Activated T-helper 1 cell treated with Interleukin-2 at 50 U/mL for 16 hours (primary cell): ENCODE measurements at places on chromosomes 7 and 10.
A peak's percentile ranks its signal among the peaks of the same experiment; 100 is the strongest.

GRCh38 chr7:105673367-105674084 is 92.2 kb upstream of the EFCAB10 start:
- DNase-seq = no peak

GRCh38 chr7:157411580-157411979 is 74.8 kb downstream of the DNAJB6 start:
- peak; percentile 20 for DNase-seq

- DNase-seq = no peak
Measured at GRCh38 chr10:114751856-114752255, 69.7 kb upstream of the FHIP2A start.

GRCh38 chr7:36717586-36717985 is 6.7 kb downstream of the AOAH start:
- no peak for DNase-seq

- no peak for DNase-seq
Measured at GRCh38 chr10:130895161-130895560, 416.4 kb downstream of the TCERG1L start.

DNA sequence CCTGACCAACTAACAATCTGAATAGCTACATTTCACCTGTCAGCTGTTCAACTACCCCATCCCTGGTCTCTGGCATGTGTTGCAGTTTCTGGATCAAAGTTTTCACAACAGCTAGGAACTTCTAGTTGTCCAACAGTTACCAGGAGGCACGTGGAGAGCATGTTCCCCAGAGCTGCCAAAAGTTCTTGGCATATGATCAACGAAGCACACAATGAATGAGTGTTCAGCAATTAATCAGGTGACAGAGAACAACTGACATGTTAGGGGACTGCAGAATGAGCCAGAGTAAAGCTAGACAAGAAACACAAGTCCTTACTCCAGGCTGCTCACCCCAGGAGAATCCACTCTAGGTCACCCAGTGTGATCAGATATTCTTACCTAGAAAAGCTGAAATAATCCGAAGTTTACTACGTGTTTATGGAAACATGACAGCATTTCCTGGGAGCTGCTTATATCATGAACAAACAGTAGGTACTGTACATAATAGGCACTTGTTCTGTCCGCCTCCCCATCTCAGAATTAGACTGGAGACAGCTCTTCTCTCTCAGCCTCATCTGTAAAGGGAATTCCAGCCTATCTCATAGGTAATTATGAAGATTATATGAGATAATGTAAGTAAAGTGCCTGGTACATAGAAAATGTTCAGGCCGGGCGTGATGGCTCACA is 50.6 kb downstream of the ZNF438 start:
- DNase-seq = no peak

DNA sequence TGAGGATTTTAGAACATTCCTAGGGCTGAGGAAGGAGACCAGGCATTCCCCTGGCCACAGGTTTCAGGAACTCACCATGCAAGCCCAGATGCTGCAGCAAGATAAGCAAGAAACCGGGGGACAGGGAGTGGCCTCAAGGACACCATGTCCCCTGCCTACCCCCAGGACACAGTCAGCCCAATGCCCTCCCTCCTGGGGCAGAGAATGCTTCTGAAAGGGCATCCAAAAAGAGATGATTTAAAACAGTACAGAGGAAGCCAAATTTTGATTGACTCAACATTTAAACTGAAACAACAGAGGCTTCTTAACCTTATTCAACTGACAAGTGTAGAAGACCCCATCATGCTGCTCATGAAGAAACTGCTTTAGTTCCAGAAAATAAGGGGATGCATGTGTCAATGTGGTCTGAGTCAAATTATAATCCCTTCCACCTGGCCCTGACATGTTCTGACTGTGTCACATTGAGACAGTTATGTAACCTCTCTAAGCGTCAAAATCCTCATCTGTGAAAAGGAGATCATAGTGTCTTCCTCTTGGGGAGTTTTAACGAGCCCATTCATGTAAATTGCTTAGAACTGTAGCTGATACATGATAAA is 60.0 kb downstream of the ICA1 start:
- DNase-seq = no peak

- DNase-seq = no peak
Measured at GRCh38 chr7:118949031-118949430, 724.5 kb downstream of the ANKRD7 start.

GRCh38 chr10:116111483-116112095 is 161.4 kb downstream of the GFRA1 start:
- DNase-seq = no peak

DNA sequence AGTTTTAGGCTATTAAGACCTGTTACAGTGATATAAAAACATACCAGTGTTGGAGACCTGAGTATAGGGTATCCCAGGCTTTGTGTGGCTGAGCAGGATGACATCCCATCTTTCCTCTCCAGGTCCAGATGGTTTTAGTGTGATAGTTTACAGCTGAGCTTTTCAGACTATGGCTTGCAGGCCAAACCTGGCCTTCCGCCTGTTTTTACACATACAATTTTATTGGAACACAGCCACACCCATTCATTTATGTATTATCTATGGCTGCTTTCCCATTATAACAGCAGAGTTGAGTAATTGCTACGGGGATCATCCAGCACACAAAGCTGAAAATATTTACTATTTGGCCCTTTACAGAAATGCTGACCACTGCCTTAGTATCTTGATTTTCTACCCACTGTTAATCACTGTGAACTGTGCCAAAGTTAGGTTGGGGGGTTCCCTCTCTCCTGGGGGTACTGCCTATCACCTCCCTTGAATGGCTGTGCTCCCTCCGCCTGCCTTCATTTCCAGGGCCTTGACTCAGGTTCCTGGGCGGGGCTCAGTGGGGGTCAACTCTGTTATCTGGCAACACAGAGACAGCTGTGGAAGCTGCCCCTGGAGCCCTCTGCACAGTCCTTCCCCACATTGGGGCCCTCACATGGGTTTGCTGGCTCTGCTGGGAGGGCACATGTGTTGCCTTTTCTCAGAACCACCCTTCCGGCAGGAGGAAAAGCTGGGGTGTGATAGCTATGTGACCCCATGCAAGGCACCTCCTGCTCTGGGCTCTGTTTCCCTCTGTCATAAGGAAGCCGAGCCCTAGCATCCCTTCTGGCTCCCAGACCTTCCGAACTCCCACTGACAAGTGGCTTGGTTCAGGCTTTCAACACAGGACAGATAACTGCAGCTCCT is 40.3 kb upstream of the SH2D4B start:
- no peak for DNase-seq

DNA sequence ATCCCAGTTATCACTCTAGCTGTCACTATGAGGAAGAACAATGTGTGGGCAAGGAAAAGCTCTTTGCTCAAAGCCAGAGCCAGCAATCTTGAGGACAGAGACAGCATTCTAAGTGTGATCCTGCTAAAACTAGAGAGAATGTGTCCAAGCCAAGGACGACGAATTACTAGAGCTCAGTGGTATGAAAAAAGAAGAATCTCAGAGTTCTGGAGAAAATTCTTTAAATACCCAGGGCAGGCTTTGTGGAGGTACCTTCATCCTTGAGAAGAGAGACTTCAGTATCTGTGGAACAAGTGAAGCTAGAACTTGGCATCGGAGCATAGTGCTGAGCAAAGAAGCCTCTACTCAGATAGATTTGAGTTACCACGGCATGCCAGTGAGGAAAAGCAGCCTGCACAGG is 209.8 kb downstream of the TRIL start:
- no peak for DNase-seq

GRCh38 chr10:77380723-77381122 is 256.9 kb downstream of the KCNMA1 start:
- DNase-seq = no peak

GRCh38 chr10:13853854-13854253 is 267.1 kb downstream of the PRPF18 start:
- no peak for DNase-seq

- DNase-seq = no peak
Measured at GRCh38 chr10:35204650-35205319, 78.1 kb downstream of the CREM start.

- no peak for DNase-seq
Measured at GRCh38 chr7:101936611-101937231, 119.3 kb downstream of the CUX1 start.

DNA sequence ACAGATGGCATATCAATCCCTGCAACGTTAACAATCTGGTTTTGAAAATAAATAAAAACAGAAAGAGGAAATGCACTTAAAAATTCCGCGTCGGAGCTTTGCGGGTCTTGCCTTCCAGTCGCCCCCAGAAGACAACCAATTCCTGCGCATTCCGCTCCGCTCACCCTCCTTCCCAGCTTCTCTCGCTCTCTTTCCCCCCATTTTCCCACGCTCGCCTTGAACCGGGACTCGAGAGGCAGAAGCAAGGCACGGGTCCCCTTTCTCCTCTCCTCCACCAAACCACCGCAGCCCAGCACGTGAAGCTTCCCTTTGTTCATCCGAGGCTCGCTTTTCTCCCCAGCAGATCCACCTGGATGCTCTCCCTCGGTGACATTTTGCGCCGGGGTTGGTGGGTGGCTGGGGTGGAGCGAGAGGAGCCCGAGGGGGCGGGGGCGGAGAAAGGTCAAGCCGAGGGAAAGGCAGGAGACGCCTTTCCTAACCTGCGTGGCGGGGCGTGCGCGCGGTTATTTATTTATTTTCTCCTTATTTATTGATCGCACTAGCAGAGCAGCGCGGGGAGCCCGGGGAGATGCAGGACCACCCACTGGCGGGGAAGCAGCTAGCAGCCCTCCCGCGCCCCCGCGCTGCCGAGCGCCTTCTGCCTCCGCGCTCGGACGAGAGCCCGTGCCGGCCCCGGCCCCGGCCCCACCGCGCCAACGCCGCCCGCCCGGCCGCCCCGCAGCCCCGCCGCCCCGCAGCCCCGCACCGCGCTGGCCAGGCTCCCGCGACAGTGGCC is at the start of gene KCND2:
Gene KCND2, plus strand, starts transcription at position 475 of the 775 bp plus-strand sequence.
- no peak for DNase-seq
